Kidney (tissue), 22 donors: ENCODE measurements at places on chromosomes 1 and 21. TPM values are rescaled to one million over a fixed set of nuclear protein-coding genes. Genes with fewer than 3 reads are reported as not detected.

- DNase-seq: no peak
- no peaks in the 10 kb centered on the region for H3K27me3 ChIP-seq
- H3K4me3 ChIP-seq: no peak overlapping the region
Measured at GRCh38 chr1:40435471-40435870, 14.8 kb upstream of the ZFP69B start.

DNA sequence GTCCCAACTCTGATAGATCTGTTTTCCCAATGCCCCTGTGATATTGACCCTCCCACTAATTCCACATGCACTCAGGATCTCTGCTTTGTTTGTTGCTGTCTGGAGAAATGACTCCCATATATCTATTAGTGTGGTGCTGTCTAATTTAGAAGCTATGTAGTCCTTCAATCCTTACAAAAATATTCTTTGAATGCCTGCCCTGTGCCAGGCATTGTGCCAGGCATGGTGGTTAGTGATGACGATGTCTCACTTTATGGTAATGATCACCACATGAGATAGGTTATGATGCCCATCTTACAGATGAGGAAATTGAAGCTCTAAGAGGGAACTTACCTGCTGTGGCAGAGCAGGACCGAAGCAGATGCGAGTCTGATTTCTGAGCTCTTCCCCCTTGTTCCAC is 12.9 kb downstream of the MYOG start:
- H3K36me3 ChIP-seq: no peaks in the 10 kb centered on the region
- H3K4me3 ChIP-seq: no peak overlapping the region
- H3K27me3 ChIP-seq: no peaks in the 10 kb centered on the region
- H3K4me1 ChIP-seq: no peaks in the 10 kb centered on the region
- no peak for DNase-seq
- no peak overlapping the region for H3K27ac ChIP-seq

DNA sequence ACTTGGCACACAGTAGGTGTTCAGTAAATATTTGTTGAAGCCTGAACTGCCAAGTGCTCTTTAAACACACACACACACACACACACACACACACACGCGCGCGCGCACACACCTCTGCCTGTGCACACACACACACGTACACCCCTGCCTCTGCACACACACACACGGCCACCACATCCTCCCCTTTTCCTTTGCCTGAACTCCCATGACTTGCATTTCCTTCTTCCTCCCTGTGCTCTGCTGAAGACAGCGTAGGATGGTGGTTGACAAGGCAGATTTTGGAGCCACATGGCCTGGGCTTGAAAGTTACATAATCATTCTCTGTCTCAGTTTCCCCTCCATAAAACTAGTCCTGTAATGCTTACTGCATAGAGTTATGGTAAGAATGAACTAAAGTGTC is 712.3 kb downstream of the PTPRU start:
- no peak overlapping the region for H3K27ac ChIP-seq
- no peak overlapping the region for H3K4me3 ChIP-seq
- H3K4me1 ChIP-seq: no peaks in the 10 kb centered on the region
- H3K36me3 ChIP-seq: no peaks in the 10 kb centered on the region

DNA sequence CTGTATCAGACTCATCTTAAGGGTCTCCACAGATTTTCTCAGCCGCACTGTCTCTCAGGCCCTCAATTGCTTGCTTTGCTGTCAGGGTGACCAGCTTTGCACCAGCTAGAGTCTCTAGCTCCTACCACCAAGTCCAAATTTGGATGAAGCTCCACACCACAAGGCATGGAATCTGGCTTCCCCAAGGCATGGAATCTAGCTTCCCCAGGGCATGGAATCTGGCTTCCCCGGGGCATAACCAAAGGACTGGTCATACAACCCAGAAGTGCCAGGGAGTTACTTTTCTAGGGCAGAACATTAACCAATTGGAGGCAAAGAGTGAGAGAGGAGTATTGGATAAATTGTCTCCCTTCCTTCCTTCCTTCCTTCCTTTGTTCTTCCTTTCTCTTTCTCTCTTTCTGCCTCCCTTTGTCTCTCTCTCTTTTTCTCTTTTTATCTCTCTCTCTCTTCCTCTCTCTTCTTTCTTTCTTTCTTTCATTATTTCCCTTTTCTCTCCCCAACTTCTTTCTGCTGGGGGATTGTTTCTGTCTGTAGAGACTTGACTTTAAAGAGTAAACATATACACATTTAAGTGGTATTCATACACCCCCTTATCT is 76.9 kb upstream of the HAO2 start:
- H3K4me1 ChIP-seq: peaks cover 2% of the 10 kb centered on the region
- no peak for DNase-seq
- no peak overlapping the region for H3K27ac ChIP-seq

GRCh38 chr1:116175611-116176010 is 64.4 kb downstream of the MAB21L3 start:
- H3K4me3 ChIP-seq: no peak overlapping the region
- H3K36me3 ChIP-seq: no peaks in the 10 kb centered on the region
- H3K4me1 ChIP-seq: no peaks in the 10 kb centered on the region
- no peak overlapping the region for H3K27ac ChIP-seq

DNA sequence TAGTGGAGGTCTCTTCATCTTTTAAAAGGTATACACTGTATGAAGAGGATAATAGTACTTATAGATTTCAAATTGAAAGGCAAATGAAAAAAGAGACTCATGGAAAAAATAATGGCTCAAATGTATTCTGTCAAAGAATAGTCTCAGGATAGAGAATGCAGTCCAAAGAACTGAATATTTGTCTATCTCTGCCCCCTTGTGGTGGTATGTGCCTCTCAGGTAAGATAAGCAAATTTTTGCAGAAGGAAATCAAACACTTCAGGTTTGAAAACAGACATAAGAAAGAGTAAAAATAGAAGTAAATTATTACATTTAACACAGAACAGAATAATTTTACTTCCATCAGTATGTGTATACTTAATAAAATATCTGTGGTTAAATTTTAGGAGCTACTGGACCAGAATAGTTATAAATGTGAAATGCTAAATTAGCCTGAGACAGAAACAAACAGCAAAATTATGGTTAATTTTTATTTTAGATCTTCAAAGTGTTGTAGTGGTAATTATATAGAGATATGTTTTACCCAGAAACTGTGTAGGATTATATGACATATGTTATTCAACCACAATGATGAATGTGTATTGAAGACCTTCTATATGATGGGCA is 164.4 kb upstream of the PALMD start:
- peak; percentile 83 for DNase-seq
- no peak overlapping the region for H3K4me3 ChIP-seq
- no peaks in the 10 kb centered on the region for H3K36me3 ChIP-seq
- no peaks in the 10 kb centered on the region for H3K4me1 ChIP-seq
- no peak overlapping the region for H3K27ac ChIP-seq
- H3K27me3 ChIP-seq: no peaks in the 10 kb centered on the region

GRCh38 chr21:29434081-29434480 is 135.4 kb downstream of the BACH1 start:
- H3K27me3 ChIP-seq: no peaks in the 10 kb centered on the region
- no peak overlapping the region for H3K4me3 ChIP-seq
- H3K36me3 ChIP-seq: peaks cover 2% of the 10 kb centered on the region
- no peak for DNase-seq

- H3K27ac ChIP-seq: no peak overlapping the region
- H3K4me3 ChIP-seq: no peak overlapping the region
- no peak for DNase-seq
Measured at GRCh38 chr1:247966532-247967204, 1.6 kb downstream of the OR2AK2 start.

DNA sequence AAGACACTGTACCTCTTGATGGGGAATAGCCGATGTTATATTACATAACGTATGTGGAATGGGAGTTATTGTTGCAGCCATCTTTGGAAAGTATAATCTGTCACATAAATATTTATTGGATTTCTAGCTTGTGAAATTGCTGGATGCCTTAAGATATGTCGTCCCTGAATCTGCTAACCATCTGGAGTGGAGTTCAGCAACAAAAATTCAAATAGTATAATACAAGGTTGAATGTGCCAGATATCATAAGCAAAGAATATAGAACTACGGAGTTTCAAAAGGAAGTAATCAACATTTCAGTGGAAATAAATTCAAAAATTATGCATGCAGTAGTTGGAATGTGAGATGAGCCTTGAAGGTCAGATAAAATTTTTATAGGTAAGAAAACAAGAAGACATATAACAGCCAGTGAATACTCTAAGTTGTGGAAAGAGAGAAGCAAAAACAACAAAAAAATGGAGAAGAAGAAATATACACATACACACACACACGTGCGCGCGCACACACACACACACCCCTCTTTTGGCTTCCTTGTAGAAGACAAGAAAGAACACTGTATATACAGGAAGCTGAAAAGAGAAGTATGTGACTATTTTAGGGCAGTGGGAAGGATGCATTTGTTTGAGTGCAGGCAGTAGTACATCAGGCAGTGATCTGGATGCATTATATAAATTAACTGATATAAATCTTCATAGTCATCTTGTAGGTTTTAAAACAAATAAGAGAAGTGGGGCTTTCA is 516.7 kb downstream of the KCNT2 start:
- no peaks in the 10 kb centered on the region for H3K27me3 ChIP-seq
- no peak for DNase-seq
- no peaks in the 10 kb centered on the region for H3K4me1 ChIP-seq
- H3K27ac ChIP-seq: no peak overlapping the region
- H3K36me3 ChIP-seq: no peaks in the 10 kb centered on the region

DNA sequence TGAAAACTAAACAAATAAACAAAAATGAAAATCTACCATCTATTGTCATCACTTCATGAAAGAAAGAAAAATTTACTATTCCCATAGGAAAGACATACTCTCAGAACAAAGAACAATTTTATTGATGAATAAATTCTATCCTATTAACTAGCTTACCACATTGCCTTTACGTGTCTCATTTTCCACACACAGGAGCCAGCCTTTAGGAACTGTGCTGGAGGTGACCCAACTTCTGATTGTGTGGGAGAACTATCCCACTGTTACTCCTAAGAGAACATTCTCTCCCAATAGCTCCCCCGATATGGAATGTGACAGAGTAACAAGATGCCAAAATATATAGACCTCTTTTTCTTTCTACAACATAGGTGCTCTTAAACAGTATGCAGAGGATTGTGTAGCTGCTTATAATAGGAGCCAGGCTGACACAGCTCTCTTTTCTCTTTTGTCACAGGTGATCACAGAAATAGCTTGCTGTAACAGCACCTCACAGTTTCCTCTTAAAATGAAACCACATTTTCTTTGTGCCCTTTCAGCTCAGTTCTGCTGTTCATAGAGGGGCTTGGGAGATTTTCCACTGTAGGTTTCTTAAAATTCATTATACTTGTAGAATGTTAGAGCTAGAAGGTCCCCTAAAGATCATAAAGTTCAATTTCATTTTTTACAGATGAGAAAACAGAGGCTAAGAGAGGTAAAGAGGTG is 35.5 kb downstream of the C21orf91 start:
- no peak overlapping the region for H3K27ac ChIP-seq
- no peak for DNase-seq
- H3K4me3 ChIP-seq: no peak overlapping the region
- peaks cover 9% of the 10 kb centered on the region for H3K36me3 ChIP-seq
- no peaks in the 10 kb centered on the region for H3K27me3 ChIP-seq
- H3K4me1 ChIP-seq: no peaks in the 10 kb centered on the region

DNA sequence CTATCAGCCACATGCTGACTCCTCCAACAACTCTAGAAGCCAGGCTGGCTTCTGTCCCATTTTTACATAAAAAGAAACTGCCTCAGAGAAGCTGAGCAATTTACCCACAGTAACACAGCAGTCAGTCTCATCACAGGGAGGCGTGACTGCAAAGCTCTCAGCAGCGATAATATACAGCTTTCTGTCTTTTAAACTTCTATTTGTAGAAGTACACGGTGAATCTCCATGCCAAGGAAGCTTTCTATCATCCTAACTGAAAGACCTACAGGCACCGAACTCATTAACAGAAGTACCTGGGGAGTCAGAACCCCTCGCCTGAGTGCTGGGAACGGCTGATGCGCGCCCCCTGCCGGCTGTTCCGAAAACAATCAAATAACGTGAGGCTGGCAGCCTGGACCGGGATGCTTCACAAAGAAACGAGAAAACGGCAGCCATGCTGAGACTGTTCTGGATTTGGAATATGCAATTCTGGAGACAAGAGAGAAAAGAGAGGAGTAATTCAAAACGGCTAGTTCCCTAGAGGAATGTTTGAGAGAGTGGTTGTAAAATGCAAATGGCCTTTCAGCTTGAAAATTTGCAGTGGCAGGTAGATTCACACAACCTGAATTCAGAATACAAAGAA is 43.5 kb upstream of the RAB4A start:
- DNase-seq: peak; percentile 90
- H3K27me3 ChIP-seq: no peaks in the 10 kb centered on the region
- peaks cover 4% of the 10 kb centered on the region for H3K4me1 ChIP-seq
- no peak overlapping the region for H3K4me3 ChIP-seq
- no peak overlapping the region for H3K27ac ChIP-seq
- no peaks in the 10 kb centered on the region for H3K36me3 ChIP-seq

GRCh38 chr1:76786222-76786621 is 81.1 kb upstream of the ST6GALNAC5 start:
- H3K36me3 ChIP-seq: no peaks in the 10 kb centered on the region
- H3K27me3 ChIP-seq: no peaks in the 10 kb centered on the region
- DNase-seq: no peak
- no peaks in the 10 kb centered on the region for H3K4me1 ChIP-seq
- H3K4me3 ChIP-seq: no peak overlapping the region

DNA sequence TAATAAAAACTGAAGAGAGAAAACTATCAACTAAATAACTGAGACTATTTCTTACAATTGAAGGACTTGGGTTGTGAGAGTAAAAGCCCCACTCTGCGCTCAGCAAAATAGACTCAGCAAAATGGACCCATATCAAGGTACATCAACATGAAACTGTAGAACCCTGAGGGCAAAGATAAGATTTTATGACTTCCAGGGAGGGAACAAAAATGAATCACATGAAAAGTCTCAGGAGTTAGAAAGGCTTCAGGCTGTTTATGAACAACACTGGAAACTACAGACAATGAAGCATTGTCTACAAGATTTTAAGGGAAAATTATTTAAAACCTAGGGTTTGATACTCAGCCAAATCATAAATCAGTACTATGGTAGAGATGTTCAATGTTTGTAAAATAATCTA is 434.3 kb downstream of the PTPRC start:
- H3K4me3 ChIP-seq: no peak overlapping the region
- no peaks in the 10 kb centered on the region for H3K36me3 ChIP-seq
- H3K27ac ChIP-seq: no peak overlapping the region

- no peaks in the 10 kb centered on the region for H3K27me3 ChIP-seq
- no peaks in the 10 kb centered on the region for H3K36me3 ChIP-seq
- no peak overlapping the region for H3K4me3 ChIP-seq
- no peak overlapping the region for H3K27ac ChIP-seq
Measured at GRCh38 chr1:157932069-157932468, 61.4 kb upstream of the KIRREL1 start.

DNA sequence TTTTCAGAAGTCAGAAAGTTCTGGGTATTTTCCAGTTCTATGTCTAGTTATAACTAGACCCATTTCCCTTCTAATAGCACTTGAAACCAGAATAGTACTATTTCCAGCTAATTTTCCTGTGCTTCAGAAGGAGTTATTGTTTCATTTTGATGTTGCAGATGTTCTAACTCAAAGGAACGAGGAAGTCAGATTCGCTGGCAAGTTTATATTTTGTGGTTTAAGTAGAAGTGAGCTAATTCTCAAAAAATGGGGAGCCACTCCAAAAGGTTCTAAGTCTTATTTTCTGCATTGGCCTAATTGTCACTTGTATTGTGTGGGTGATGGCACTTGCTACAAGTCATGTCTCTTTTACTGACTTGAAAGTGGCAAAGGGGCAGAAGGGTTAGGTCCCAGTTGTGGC is 18.1 kb downstream of the CCDC185 start:
- H3K4me1 ChIP-seq: no peaks in the 10 kb centered on the region
- no peaks in the 10 kb centered on the region for H3K36me3 ChIP-seq
- H3K4me3 ChIP-seq: no peak overlapping the region
- DNase-seq: no peak
- no peak overlapping the region for H3K27ac ChIP-seq

Gene SPATA46
- not detected for total RNA-seq

Gene SGIP1
- total RNA-seq: 11.2 TPM

Gene LCE7A
- not detected for total RNA-seq

Gene FAM43B
- 2.5 TPM for total RNA-seq
